Mucosa of descending colon (tissue), 3 donors: ENCODE measurements at places on chromosomes 11 and 22. TPM values are rescaled to one million over a fixed set of nuclear protein-coding genes. Genes with fewer than 3 reads are reported as not detected.

GRCh38 chr11:15970506-15971214 is 385.7 kb downstream of the SOX6 start:
- DNase-seq: no peak

The HMOX1 gene
- 71.4 TPM for total RNA-seq

The CLTCL1 gene
- total RNA-seq: 5.7 TPM

DNA sequence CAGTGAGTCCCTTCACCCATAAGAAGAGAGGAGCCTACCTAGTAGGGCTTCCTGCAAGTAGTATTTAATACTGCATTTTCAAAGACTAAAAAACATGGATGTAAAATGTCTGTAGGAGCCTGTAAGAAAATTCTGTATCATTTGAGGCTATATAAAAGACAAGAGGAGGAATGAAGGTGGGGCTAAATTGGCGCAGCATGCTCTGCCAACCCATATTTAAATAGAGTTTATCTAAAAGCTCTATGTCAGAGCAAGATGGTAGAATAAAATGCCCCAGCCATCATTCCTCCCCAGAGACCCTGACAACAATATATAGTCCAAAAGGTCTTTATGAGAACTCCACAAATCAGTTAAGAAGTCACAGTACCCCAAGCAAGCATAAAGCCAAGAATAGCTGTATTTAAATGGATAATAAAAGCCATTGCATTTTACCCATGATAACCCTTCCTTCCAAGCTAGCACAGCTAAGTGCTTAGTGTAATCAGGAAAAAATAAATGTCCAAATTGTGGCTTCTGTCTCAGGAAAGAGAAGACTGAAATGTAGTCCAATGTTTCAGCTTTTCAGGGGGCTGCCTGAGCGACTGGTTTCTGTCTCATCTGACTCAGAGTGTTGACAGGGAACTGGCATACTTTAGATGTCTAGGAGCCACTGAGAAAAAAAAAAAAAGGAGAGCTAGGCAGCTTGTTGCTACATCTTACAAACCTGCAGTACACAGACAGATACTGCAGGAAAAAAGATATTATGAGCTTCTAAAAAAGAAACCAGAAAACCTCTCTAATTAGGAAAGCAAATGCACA is 258.6 kb downstream of the METTL15 start:
- no peak for DNase-seq

DNA sequence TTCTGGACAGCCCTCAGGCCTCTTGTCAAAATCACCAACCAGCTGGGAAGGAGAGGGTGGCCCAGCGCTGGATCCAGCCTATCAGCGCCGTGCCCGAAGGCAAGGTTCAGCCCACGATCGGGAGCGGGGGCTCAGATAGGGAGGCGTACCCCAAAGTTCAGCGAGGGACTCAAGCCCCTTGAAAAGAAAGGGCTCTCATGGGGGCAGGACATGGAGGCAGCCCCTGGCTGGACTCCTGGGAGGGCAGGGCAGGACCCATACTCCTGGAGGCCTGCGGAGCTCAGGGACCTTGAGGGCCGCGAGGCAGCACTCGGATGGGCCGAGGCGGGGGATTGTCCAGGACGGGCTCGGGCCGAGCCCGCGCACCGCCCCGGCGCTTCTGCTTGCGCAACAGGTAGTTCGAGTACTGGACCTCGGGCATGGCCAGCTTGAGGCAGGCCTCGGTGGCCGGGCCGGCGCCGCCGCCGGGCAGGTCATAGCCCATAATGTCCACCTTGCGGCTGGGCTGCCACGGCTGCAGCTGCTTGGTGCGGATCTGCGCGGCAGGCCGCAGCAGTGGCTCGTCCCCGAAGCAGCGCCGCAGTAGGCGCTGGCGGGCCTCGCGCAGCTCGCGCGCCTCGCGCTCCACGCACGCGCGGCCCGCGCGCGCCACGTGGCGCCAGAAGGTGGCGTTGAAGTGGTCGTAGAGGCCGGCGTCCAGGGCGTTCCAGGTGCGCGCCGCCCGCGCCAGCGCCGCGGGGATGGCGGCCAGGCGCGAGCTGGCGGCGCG is 6.5 kb downstream of the GAL3ST3 start:
- DNase-seq: no peak
